Uterus (tissue), 4 donors: ENCODE measurements at places on chromosomes 6 and 20.

- peak; percentile 92 for DNase-seq
- H3K4me3 ChIP-seq: peak overlapping the region; percentile 89
- peaks cover 10% of the 10 kb centered on the region for H3K4me1 ChIP-seq
- H3K27ac ChIP-seq: peak overlapping the region; percentile 95
- no peaks in the 10 kb centered on the region for H3K36me3 ChIP-seq
These were observed 57.6 kb downstream of the FAM217A start for GRCh38 chr6:4021133-4021853.

GRCh38 chr6:69026243-69026642, 391.2 kb downstream of the ADGRB3 start:
- H3K4me3 ChIP-seq: no peak overlapping the region
- no peak for DNase-seq
- H3K4me1 ChIP-seq: no peaks in the 10 kb centered on the region
- H3K36me3 ChIP-seq: no peaks in the 10 kb centered on the region

DNA sequence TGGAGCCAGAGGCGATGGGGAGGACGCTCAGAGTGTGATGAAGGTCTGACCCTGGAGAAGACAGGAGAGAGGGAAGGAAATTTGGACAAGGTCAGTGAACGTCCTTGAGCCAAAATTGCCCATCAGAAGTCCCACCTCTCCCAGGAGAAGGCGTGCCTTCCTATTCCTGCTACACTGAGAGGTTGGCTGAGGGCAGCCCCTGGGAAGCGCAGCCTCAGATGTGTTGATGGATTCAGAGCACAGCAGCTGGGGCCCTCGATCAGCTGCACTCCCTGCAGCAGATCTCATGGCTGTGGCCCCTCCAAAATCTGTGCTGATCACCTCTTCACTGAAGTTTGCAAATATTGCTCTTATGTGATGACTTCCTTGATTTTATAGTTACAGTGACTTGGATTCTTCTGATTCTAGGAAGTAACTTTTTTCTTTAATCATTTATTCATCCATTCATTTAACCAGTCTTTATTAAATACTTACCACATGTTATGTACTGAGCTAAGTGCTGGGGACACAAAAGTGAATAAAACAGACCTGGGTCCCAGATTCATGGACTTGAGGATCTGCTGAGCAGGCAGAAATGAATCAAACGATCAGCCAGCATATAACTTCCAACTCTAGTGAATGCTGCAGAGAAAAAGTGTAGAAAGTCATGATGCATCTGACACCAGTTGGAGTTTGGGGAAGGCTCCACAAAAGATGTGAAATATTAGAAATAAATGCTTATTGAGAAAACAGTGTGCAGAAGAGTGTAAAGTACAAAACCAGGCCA, 69.6 kb upstream of the ARMC2 start:
- H3K27me3 ChIP-seq: no peaks in the 10 kb centered on the region
- no peak overlapping the region for H3K27ac ChIP-seq
- H3K4me3 ChIP-seq: no peak overlapping the region
- DNase-seq: no peak
- no peaks in the 10 kb centered on the region for H3K4me1 ChIP-seq

- H3K36me3 ChIP-seq: no peaks in the 10 kb centered on the region
- H3K4me3 ChIP-seq: peak overlapping the region; percentile 18
- no peak for DNase-seq
- H3K4me1 ChIP-seq: no peaks in the 10 kb centered on the region
- no peaks in the 10 kb centered on the region for H3K27me3 ChIP-seq
- H3K27ac ChIP-seq: no peak overlapping the region
These were observed 1.4 kb downstream of the LAMP5 start for GRCh38 chr20:9515741-9516233.

GRCh38 chr20:16066571-16066970, 506.7 kb downstream of the KIF16B start:
- no peak overlapping the region for H3K27ac ChIP-seq
- no peak for DNase-seq
- H3K36me3 ChIP-seq: no peaks in the 10 kb centered on the region
- no peaks in the 10 kb centered on the region for H3K27me3 ChIP-seq
- no peak overlapping the region for H3K4me3 ChIP-seq

DNA sequence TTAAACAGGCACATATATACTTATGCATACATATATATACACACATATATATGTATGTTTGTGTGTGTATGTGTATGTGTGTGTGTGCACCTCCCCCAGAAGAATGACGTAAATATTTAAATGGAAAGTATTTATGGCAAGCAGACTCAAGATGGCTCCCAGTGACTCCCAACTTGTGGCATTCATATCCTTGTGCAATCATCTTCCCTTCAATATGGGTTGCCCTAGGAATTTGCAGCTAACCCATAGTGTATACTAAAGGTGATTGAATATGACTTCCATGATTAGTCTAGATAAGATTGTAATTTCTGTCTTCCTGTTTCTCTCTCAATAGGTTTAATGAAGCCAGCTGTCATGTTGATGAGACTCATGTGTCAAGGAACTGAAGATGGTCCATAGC, 127.6 kb downstream of the TRDN start:
- no peaks in the 10 kb centered on the region for H3K4me1 ChIP-seq
- no peaks in the 10 kb centered on the region for H3K36me3 ChIP-seq
- H3K4me3 ChIP-seq: no peak overlapping the region
- H3K27me3 ChIP-seq: no peaks in the 10 kb centered on the region
- H3K27ac ChIP-seq: no peak overlapping the region
- no peak for DNase-seq

DNA sequence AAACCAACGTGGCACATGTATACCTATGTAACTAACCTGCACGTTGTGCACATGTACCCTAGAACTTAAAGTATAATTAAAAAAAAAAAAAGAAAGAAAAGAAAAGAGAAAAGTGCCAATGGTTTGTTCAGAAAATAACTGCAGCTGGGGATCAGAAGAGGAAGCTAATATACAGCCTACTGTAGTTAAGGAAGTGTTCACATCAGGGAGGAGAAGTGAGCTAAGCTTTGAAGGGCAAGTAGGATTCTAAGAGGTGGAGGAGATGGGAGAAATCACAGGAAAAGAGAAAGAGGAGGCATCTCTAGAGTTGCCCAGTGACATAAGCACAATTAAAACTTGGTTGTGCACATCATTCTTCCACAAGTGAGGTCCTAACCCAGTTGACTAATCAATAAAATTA, 214.4 kb upstream of the DTNBP1 start:
- H3K4me3 ChIP-seq: no peak overlapping the region
- no peaks in the 10 kb centered on the region for H3K27me3 ChIP-seq
- no peaks in the 10 kb centered on the region for H3K36me3 ChIP-seq
- no peak for DNase-seq
- no peaks in the 10 kb centered on the region for H3K4me1 ChIP-seq
- no peak overlapping the region for H3K27ac ChIP-seq

GRCh38 chr20:5767493-5768098, 17.4 kb downstream of the SHLD1 start:
- DNase-seq: no peak
- no peaks in the 10 kb centered on the region for H3K36me3 ChIP-seq
- no peaks in the 10 kb centered on the region for H3K4me1 ChIP-seq
- H3K4me3 ChIP-seq: no peak overlapping the region
- no peaks in the 10 kb centered on the region for H3K27me3 ChIP-seq

GRCh38 chr20:58045579-58045978, 182.9 kb downstream of the ANKRD60 start:
- H3K4me3 ChIP-seq: no peak overlapping the region
- DNase-seq: no peak
- H3K36me3 ChIP-seq: no peaks in the 10 kb centered on the region
- H3K27ac ChIP-seq: peak overlapping the region; percentile 81
- no peaks in the 10 kb centered on the region for H3K27me3 ChIP-seq
